ENCODE measurements at places on chromosomes 5 and 9.

- no peak for DNase-seq
These were observed 9.5 kb downstream of the LHFPL2 start for GRCh38 chr5:78638973-78639669.

DNA sequence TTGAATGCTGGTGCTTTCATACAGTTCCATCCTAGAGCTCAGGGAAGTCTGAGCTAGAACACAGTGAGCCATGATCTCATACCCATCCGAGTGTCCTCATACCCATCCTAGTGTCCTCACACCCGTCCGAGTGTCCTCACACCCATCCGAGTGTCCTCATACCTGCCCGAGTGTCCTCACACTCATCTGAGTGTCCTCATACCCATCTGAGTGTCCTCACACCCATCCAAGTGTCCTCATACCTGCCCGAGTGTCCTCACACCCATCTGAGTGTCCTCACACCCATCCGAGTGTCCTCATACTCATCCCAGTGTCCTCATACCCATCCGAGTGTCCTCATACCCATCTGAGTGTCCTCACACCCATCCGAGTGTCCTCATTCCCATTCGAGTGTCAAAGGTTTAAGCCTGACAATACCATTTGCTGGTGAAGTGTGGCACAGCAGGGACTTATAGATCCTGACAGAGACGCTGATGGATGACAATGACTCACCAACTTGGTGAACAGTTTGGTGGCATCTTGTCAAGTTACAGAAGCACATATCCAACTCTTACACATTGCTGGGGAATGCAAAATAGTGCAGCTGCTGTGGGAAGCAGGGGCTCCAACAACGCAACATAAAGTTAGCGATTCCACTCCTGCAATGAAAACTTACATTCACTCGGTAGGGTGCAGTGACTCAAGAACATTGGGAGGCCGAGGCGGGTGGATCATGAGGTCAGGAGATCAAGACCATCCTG, 77.0 kb upstream of the COL5A1 start:
- no peak for DNase-seq

GRCh38 chr5:37615184-37615583, 224.7 kb downstream of the GDNF start:
- no peak for DNase-seq

- no peak for DNase-seq
These were observed 81.8 kb upstream of the MAMDC2 start for GRCh38 chr9:69961843-69962242.

DNA sequence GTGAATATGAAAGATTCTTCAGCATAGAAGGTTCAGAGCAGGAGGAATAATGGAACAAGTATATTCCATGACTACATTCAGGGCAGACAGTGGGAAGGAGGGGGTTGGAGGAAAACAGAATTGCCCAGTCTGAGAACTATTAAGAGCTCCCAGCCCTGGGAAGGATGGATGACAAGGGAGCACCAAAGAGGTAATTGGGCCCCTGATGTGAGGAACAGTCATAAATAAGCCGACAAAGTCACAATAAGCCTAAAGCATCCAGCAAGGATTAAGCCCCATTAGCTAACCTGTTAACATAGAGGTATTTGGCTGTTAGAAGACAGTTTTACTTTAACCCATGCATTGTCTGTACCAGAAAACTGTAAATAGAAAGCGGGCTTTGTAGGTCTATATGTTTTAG, 348.7 kb upstream of the SEMA6A start:
- no peak for DNase-seq

- DNase-seq, result no peak
These were observed 137.1 kb downstream of the KCTD16 start for GRCh38 chr5:144307736-144308135.

- DNase-seq, result no peak
These were observed 30.3 kb downstream of the FOXD1 start for GRCh38 chr5:73418244-73418691.

DNA sequence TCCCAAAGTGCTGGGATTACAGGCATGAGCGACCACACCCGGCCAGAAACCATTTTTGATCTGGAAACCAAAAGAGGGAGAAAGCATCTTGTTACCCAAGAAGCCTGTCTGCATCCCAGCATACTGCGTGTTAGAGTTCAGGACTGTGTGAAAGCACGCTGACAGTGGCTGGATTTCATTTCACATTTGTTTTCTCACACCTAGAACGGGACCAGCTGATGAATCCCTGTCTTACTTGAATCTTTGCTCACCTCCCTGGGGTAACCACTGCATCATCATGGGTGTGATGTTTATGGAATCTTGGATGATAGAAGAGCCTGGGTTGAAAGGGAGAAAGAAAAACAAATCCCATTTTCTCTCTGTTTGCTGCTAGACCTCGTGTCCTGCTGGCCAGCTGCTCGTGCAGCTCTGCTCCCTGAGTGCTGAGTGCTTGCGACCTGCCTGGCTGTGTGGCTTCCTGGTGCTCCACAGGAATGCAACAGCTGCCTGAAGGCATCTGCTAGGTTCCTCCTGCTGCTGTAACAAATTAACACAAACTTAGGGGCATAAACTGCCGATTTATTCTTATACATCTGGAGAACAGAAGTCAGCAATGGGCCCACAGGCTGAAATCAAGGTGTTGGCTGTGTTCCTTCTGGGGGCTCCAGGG, 378.3 kb upstream of the DAP start:
- no peak for DNase-seq

DNA sequence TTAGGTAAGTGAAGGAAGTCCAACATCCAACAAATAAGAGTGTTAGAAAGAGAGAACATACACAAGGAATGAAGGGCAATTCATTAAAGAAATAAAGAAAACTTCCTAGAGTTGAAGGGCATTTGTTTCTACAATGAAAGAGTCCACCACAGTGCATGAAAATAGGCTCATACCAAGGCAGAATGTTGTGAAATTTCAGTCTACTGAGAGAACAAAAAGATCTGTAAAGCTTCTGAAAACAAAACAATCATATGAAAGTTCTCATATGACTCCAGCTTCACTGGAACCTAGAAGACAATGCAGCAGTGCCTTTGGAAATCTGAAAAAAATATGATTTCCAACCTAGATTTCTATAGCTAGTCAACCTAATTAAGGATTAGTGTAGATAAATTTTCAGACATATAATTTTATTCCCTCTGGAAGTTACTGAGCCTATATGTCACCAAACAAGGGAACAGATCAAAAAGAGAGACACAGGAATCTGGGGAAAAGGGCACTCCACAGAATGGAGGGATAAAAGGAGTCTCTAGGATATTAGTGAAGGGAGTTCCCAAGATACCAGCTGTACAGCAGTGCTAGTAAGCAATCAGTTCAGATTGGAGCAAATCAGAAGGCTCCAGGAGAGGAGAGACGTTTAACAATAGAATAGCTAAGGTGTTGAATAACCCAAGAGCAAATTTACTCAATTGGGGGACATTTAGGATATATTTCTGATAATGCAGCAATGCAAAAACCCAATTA, 5.8 kb downstream of the C5orf58 start:
- DNase-seq, result no peak

GRCh38 chr9:114181607-114182409, 26.5 kb downstream of the COL27A1 start:
- no peak for DNase-seq

DNA sequence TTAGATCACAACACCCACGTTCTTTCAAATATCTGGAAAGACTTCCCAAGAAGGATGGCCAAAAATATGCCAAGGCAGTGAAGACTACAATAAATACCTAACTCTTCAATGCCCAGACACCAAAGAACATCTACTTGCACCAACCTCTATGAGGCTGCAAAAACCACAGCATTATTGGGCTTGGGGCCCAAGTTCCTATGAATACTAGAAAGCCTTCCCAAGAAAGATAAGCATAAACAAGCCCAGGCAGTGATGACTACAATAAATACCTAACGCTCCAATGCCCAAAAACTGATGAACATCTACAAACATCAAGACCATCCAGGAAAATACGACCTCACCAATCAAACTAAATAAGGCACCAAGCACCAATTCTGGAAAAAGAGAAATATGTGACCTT, 41.3 kb downstream of the AP3B1 start:
- no peak for DNase-seq

DNA sequence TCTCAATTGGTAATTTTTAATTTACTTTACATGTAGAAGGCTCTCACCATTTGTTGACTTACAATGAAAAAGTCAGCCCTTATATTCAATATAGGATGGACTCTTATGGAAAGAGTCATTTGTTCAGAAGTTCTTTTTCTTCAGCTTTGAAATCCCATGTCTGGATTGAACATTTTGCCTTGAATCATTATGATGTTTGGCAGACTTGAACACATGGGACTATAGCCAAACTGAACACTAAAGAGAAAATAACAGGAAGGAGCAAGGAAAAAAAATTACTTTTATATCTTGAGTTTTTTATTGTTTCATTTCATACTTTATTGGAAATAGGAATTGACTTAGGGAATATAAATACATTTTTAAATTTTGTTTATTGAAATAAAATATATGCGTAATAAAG, 1503.0 kb downstream of the EFNA5 start:
- no peak for DNase-seq

GRCh38 chr5:143775258-143775657, 36.7 kb upstream of the HMHB1 start:
- peak; percentile 66 for DNase-seq

DNA sequence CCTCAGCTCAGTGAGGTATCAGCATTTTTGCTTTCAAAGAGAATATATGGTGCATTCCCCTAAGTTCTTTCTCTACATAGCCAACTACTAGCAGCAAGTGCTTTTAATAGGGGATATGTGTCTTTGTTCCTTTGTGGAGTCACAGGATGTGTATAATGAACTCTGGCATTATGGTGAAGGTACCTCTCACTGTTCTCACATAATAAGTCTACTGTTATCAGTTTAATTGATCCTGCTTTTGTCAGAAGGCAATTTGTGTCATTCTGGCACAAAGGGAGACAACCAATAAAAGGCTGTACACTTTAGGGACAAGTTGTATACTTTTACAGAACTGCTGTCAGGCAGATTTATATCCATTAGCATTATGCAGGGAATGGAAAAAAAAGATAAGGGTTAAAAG, 531.4 kb upstream of the RIOK2 start:
- DNase-seq, result no peak

DNA sequence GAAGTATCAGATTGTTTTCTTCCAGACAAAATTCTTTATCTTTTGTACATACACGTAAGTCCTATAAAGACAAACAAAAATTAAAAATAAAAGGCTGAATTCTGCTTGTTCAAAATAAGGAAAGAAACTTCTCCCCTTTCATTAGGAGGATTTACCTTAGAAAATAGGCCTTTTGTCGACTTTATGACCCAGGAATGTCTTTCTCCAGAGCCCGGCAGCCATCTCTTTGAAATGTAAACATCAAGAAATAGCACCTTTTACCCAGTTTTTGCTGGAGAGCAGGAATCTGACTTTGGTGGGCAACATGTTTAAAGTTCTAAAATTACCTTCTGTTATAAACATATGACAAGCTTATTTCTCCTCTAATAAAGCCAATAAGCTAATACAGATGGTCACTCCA, 373.0 kb upstream of the FTMT start:
- no peak for DNase-seq

DNA sequence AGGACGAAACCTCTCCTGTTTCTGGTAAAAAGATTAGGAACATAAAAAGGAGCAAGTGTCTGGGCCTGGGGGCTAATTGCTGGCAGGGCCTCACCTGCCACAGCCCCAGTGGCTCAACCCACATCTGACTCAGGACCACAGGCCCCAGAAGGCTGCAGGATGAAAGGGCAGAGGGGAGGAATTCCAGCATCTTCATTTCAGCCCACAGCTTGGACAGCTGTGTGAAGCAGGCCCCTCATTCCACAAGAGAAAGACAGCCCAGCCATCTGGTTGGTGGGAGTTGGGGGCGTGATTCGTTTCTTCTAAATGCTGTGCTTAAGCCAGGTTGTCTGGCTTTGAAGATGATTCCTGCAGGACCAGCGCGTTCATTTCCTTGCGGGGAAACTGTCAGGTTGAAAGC, 29.1 kb downstream of the NKX2-5 start:
- no peak for DNase-seq

GRCh38 chr9:109586993-109587392, 88.9 kb upstream of the PTPN3 start:
- no peak for DNase-seq

DNA sequence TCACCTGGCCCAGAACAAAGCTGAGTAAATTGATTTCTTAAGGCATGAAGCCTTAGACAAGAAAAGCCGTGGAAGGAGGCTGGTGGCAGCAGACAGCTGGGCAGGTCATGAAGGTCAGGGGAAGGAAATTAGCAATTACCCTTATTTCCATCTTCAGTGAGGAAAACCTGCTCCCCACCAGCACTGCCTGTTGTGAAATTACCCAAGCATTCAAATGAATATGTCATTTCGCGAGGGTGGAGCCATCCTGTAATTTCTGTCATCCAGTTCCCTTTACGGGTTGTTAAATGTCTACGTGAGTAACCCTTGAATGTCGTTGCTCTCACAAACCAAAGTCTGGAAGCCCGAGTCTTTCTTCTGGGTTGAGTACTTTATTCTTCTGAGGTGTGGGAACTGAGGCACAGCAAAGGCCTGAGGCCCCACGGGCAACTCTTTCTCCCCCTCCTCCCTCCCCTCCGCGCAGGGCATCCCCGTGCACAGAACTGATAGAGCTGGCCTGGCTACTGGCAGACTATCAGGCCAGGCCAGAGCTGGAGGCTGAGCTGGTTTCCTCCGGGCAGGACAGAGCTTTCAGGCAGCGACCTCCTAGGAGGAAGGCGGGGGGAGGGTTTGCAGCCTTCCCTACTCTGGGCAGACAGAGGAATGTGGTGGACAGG, 22.0 kb upstream of the AK3 start:
- DNase-seq, result peak; percentile 91

DNA sequence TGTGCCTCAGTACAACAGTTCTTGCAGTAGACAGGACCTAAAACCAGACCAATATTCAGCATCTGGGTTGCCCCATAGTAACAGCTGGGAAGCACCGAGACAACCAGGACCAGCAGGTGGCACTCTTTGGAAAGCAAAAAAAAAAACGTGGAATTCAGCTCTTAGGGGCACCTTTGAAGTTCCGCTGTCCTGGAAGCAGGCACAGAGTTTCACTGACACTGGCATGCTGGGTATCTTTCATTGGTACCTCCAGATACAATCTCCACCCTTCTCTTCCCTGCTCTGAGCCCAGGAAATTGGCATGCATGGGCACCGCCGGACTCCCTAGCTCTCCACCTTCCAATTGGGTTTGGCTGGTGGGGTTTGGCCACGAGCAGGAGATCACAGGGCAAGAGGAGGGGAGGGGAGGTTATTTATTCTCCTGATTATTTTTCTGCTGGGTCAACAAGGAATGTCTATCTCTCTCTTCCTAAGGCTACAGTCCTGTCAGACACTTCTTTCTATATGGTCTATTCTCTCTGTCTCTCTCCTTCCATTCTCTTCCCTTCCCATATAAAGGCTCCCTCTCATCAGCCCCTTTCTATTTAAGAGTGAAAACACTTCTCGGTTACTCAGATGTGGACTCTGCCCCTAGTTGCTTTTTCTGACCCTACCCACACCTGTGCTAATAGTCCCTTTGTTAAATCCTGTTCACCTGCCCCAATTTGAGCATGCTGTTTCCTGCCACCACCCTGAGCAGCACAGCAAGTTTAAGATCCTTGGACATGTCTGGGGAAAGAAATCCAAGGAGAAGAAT, 1.9 kb upstream of the IDNK start:
- DNase-seq, result peak; percentile 26

GRCh38 chr9:26129217-26129616, 451.0 kb upstream of the TUSC1 start:
- DNase-seq, result no peak

- no peak for DNase-seq
These were observed 44.3 kb downstream of the FOXB2 start for GRCh38 chr9:77063645-77064285.

Data from inflammatory macrophage treated with lipopolysaccharide for 1 hour (primary cell).